ENCODE measurements at places on chromosomes 2 and 18. TPM values are rescaled to one million over a fixed set of nuclear protein-coding genes. Genes with fewer than 3 reads are reported as not detected.

DNA sequence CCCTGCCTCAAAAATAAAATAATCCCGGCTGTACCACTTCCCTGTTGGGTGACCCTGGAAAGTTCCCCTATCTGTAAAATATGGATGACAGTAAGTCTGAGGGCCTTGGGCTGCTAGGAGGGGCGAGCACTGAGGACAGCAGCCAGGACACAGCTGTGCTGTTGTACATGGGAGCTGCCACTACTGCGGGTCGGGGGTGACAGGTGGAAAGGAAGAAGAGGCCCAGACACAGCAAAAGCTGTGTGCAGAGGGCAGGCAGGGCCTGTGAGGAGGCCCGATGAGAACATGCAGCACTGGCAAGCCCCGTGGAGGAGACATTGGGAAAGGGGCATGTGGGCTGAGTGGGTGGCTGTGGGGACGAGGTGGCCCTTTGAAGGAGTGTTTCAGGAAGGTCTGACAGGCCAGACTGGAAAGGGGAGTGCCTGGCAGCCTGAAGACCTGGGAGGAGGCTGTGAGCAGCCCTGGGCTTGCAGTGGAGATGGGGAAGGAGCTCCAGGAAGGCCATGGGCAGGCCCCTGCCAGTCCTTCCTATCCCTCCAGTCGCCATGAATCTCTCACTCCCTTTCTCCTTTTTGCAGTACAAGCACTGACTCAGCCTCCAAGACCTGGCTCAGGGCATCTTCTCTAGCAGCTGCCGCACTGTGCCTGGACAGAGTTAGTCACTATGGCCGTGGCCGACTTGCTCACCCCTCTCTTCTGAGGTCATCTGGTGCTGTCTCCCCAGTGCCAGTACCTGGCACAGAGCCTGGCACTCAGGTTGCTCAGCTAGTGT is 28.9 kb upstream of the SEMA4C start:
- no peak for DNase-seq

Gene MTX2
- 21.9 TPM for total RNA-seq

GRCh38 chr2:203997980-203998809 is 61.6 kb downstream of the ICOS start:
- no peak for DNase-seq

GRCh38 chr18:69830189-69830588 is 117.5 kb downstream of the CD226 start:
- DNase-seq = no peak

Gene MGAT4A
- 13.3 TPM for total RNA-seq

Gene ST6GAL2
- not detected for total RNA-seq

GRCh38 chr18:33585431-33585775 is 7.4 kb downstream of the ASXL3 start:
- DNase-seq = no peak

DNA sequence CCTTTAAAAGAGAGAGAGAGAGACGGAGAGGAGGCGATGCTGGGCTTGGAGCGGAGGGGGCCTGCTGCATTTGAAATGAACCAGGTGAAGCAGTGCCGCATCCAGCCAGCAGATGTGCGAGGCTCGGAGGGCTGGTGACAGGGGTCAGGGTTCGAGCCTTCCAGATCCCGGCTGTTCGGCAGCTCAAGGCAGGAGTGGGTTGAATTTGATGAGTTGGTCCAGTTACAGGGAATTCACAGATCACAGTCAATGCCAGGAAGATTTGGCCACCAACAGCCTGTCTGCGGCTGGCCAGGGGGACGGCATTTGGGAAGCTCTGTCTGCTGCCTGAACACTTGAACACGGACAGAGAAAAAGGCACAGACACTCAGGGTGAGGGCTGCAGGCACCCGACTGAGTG is 48.6 kb downstream of the PTGR3 start:
- no peak for DNase-seq

DNA sequence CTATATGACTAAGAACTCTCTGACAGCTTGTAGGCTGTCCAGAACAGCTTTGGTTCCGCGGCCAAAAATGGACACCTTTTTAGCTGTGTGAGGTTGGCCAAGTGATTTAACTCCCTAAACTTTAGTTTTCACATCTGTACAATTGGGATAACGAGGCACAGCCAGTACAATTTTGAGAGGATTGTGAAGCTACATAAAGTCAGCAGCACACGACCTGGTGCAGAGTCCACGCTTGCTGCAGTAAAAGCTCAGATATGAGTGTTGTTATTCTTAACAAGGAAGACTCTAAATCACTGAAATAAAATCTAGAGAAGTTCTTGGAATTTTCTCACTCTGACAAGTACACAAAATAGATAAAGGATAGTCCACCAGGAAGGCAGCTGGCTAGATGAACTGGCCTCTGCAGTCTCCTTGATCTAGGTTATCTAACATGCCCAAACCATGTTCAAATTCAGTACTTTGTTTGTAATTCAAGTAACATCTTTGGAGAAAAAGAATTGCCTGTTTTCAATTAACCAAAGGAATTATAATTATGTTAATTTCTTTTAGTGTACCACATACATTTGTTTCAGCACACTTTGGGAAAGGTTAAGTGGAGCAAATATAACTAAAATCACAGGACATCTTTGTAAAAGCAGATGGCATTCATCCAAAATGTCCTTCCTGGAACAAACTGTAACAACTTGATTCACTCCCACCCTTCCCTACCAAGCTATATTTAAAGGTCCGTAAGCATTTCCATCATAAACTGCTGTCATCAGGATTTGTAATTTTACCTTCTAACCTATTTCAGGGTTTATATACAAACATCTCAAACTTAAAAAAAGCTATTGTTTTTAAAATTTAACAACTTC is 201.7 kb upstream of the STK17B start:
- no peak for DNase-seq

Gene RGPD4
- total RNA-seq = not detected

DNA sequence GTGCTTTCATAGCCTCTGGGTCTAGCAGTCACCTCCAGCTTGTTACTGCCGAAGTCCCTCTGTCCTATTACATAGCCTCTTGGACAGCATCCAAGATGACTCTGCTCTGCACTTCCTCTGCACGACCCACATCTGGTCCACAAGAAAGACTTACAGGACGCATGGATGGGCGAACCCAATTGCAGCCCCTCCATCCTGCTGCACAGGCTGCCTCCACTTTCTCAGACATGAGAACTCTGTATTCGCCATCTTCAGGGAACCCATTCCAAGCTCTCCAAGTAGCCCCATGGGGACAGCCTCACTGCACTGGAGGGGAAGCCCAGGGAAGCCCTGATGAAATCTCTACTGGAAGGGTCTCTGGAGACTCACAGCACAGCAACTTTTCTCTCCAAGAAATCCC is 172.1 kb downstream of the GFPT1 start:
- peak; percentile 41 for DNase-seq

Gene SERPINB7
- not detected for total RNA-seq

DNA sequence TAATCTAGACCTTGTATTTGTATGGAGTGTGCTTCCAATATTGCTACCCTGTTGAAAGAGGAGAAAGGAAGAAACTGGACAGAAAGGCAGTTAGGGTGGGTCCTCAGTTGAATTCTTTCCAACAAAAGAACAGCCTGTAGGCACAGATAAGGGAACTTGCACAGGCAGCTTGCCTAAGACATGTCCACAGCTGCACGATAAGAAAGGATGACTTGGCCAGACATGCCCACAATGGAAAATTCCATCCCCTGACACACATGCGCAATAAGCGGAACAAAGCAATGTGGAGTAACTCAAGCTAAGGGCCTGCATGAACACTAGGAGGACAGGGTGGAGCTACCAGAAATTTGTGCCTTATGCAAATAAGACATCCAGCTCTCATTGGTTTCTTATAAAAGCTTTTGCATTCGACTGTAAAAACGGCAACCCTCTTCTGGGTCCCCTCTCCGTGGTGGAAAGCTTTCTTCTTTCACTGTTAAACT is 1084.7 kb upstream of the NXPH2 start:
- no peak for DNase-seq

Gene LINC00305
- not detected for total RNA-seq

Gene ASAP2
- total RNA-seq = 33.7 TPM

GRCh38 chr2:202115479-202115971 is 42.5 kb downstream of the KIAA2012 start:
- DNase-seq = no peak

DNA sequence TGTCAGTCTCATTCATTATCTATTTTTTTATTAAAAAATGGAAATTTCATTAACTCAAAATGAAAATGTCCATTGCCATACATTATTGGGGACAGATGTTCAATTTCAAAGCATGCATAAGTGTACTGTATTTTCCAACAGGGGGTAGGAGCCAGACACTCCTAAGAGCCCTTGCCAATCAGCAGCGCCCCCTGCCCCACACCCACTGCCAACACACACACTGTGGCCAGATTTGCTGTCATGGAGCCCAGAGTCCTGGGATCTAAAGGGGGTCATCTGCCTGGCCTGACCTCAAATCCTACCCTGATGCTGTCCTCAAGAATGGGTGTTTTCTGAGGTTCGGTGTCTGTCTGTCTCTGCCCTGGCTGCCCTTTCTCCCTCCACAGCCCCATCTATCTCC is 162.2 kb upstream of the TWIST2 start:
- DNase-seq = no peak

- no peak for DNase-seq
These were observed 151.3 kb upstream of the SLC39A10 start for GRCh38 chr2:195505701-195506100.

Gene IL1R1
- total RNA-seq = 44.0 TPM

Gene RABL2A
- total RNA-seq = 6.9 TPM

- DNase-seq = no peak
These were observed 135.0 kb downstream of the ANTXR1 start for GRCh38 chr2:69147841-69148533.

- DNase-seq = peak; percentile 14
These were observed 107.4 kb downstream of the CPO start for GRCh38 chr2:207046724-207047123.

- no peak for DNase-seq
These were observed 617 bp downstream of the CCDC142 start for GRCh38 chr2:74481961-74482800.

GRCh38 chr2:234705108-234705507 is 208.2 kb upstream of the ARL4C start:
- DNase-seq = no peak

DNA sequence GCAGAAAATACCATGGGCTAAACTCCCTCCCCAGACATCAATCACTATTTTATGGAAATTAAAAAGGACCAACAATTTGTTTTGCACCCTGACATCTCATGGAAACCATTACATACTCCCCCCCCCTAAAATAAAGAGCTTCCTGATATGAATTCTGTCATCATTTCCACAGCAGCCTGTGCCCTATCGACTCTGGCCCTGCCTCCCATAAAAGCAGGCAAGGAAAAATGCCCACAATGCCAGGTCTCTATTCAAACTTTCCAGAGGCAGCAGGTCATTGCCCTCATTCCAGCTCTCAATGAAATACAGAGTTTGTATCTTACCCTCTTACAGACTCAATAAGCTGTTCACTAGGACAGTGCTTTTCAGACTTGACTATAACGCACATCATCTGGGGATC is 254.4 kb upstream of the TANK start:
- DNase-seq = no peak

GRCh38 chr2:25362434-25363145 is 20.9 kb upstream of the DNMT3A start:
- DNase-seq = peak; percentile 31

Gene INPP5D
- total RNA-seq = 55.3 TPM

DNA sequence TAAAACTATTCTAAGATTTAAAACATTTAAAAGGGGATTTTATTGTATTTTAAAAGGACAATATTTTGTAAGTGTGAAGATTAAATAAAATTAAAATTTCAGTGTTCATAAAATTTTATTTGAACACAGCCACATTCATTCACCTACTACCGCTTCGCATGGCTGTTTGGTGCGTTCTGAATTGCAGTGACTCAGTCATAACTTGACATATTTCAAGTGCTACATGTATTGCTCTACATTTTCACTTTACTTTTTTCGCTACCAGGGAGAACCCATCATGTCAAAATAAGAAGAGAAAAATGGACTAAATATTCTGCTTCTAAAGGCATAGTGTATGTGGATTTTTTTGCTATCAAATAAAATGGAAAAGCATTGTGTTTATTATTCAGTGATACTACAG is 8.7 kb downstream of the PTH2R start:
- DNase-seq = no peak

DNA sequence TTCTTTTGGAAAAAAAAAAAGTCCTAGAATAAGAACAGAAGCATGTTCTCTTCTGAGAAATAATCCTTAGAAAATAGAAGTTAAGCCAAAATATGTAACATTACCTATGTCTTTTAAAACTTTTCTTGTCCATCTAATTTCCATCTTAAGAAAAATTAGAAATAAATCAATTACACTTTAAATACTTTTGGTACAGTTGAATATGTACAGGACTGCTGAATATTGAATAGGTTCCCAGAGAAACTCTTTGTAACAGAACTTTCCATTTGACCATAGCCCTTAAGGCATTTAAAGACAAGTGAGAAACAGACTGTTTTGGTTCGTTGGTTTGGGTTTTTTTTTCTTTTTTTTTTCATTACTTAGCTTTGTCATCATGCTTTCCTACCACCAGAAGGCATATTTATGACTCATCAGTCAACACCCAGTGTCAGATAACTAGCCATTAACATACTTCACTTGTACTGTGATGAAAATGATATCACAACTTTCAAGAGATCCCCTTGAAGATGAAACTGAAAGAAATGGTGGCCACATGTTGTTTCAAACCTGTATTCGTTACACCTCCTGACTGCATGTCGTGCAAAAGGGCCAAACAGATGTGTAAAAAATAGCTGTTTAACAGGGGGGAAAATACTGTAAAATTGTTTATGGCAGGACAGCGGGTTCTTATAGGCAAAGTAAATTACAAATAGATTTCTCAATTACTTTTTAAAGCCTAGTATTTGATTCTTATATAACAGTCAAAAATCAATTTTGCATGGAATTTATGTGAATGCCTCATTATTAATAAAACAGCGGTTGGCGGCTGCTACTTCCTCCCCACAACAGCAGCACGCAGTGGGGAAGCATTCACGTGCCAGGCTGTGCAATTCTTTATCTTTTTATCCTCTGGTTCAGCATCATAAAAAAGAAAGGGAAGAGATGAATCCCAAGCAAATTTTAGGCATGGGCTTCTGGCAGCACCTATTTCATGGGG is 280.7 kb upstream of the HNRNPA3 start:
- DNase-seq = no peak

GRCh38 chr2:2590141-2590540 is 259.1 kb upstream of the MYT1L start:
- no peak for DNase-seq

Gene PTGR3
- 12.7 TPM for total RNA-seq
